ENCODE measurements at places on chromosomes 13 and 19.

GRCh38 chr13:47437406-47437805 lies 540.6 kb upstream of the HTR2A start:
- no peak for DNase-seq

DNA sequence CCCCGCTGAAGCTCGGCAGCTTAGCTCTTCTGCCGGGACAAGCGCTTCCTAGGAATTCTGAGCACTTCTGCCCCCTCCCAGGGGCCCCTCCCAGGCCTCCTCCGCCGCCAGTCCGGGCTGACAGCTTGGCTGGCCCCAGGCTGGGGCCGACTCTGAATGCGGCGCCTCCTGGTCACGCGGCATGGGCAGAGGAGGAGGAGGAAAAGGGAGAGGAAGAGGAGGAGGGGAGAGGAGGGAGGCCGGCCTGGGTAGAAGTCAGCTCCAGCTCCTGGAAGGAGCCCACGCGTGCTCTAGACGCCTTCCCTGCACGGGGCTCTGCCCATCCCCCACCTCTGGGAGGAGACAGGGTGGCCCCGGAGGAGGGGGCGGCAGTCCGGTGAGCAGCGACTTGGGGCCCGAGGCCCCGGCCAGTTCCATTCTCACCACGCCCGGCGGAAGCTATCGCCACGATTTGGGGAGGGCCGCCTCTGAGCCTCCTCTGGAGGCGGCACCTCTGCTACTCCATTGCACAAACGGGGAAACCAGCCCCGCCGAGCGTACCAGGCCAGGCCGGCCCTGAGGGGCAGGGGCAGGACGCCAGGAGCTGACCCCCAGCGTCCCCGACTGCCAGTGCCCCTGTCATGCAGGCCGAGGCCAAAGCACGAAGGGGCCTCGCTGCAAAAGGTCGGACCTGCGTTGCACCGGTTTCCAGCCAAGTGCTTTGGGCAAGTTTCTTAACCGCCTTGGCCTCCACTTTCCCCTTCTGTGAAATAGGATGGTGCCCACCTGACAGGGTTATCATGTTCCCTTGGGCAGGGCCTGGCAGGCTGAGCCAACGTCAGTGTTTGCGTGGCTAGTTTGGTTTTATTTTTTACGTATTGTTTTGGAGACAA lies 31.6 kb downstream of the CCNE1 start:
- no peak for DNase-seq

DNA sequence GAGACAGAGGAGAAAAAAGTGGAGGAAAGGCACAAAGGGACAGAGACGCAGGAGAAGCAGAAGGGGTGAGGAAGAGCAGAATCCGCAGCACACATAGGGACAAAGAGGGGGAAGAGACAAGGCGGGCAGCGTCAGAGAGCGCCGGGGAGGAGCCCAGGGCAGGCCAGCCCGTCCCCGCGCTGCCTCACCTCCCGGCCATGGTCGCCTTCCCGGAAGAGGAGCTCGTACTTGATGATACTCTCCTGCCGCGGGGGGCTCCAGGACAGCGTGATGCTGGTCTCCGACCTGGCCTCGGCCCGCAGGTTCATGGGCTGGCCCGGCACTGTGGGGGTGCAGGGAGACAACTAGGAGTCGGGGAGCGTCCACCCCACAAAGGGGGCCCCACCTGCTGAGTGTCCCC lies 100.6 kb downstream of the PTPRS start:
- DNase-seq = no peak

DNA sequence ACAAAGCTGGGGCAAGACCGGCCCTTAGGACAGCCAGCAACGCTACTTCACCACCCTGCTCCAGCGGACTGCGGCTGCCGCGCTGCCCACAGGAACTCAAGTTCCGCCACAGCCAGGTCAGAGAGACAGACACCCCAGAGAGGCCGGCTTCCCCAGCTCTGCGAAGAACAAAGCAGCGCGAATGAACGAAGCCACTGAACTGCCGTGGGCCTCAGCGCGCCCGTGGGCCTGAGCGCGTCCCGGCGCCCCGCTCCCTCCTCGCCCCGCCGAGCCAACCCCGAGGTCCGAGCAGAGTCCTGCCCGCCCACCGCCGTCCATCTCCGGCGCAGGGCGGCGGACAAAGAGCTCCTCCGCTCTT lies 158.4 kb downstream of the RNF17 start:
- DNase-seq = no peak

GRCh38 chr19:39514840-39515550 lies at the start of gene SELENOV:
TSS of gene SELENOV (plus strand) at chr19:39515139. CDS start at chr19:39515213, 74 bp downstream.
- DNase-seq = no peak

DNA sequence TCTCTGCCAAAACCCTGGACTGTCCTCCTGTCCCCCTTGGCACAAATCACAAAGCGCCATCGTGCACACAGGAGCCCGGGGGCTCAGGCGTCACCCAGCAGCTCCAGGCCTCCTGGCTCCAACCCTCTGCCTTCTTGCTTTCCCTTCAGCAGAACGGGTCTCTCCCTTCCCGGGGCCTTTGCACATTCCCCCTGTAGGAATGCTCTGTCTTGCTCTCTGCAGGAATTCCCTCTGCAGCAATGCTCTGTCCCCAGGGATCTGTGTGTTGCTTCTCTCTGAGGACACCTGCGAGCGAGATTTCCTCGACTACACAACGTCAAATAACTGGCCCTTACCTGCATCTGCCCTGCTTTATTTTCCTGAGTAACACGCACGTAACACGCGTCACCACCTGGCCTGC lies 13.3 kb upstream of the RASA3 start:
- no peak for DNase-seq

DNA sequence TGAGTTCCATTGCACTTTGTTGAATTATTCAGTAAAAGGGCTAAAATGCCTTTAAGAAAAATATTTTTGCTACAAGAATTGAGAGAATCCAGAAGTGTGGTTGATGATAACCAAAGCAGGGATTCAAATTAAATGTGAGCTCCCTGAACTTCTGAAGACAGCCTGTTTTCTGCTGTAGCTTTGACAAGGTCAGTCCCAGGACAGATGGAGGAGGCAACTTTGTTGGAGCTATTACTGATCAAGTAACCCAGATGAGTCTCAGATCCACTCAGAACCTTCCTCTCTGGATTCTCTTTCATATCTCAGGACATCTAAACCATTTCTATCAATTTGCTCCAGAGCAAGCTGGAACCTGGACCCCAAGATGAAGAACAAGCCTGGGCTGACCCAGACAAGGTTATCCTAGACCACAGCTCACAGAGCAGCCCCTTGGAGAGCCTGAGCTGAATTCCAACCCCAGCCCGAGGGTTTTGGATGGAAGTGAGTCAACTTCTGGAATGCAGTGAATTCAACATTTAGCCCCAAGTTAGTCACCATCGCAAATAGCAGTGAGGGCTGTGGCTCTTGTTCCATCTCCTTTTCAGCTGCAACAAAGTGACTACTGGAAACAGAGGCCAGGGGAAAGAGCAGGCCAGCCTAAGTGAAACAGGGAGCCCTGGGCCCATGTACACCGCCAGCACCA lies 137.8 kb upstream of the TSC22D1 start:
- DNase-seq = no peak

DNA sequence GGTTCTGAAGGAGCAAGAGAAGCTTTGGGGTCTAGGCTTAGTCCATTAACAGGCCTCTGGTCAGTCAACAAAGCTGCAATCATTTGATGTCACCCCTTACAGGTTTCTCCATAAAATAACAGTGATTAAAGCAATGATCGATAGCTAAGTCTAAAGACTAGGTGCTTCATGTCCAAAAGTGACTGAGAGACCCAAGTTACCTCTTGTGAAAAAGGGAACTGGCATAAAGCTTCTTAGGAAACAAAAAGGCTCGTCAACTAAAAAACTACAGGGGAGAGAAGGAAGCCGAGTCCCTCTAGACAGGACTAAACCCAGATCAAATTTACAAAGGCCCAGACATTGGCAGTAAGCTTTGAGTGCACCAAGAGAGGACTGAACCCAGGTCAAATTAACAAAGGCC lies 2.2 kb downstream of the DCUN1D2 start:
- no peak for DNase-seq

DNA sequence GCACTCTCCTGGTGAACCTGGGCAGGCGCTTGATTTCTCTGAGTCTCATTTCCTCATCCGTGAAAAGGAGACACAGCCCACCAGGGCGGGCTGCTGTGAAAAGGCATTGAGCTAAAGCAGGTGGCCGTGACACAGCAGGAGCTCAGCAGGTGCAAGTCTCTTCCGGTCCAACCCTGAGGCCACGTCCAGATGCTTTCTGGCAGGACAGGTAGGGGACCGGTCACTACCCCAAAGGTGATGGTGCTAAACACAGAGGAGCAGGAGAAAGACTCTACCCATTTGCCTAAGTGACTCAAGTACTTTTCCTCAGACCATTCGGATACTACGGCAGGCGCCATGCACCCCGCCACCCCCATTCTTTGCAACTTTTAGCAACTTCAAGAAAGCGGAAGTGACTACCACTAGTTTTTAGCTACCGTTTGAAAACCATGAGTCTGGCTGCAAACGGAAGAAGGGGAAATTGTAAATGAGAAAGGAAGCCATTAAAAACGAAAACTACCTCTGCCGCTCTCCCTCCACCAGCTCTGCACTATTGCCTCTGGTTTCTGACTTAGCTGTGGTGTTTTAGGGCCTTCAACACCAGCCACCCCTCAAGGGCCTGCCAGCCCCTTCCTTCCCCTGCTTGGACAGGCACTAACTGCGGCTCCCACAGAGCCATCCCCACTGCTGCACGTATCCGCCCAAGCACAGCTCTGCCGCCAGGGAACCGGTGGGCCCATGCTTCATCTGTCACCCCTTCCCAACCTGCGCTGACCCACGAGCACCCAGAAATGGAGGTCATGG lies 4.8 kb downstream of the PPP6R1 start:
- no peak for DNase-seq

- no peak for DNase-seq
Observed at GRCh38 chr13:23628250-23628649, 58.0 kb downstream of the TNFRSF19 start.

GRCh38 chr13:22665506-22665905 lies 515.3 kb upstream of the SGCG start:
- no peak for DNase-seq

- no peak for DNase-seq
Observed at GRCh38 chr13:68895696-68896095, 1211.9 kb upstream of the ATXN8OS start.

- DNase-seq = no peak
Observed at GRCh38 chr13:108996430-108996829, 367.0 kb downstream of the MYO16 start.

GRCh38 chr19:42596391-42597072 lies 1.8 kb upstream of the CEACAM8 start:
- DNase-seq = no peak

DNA sequence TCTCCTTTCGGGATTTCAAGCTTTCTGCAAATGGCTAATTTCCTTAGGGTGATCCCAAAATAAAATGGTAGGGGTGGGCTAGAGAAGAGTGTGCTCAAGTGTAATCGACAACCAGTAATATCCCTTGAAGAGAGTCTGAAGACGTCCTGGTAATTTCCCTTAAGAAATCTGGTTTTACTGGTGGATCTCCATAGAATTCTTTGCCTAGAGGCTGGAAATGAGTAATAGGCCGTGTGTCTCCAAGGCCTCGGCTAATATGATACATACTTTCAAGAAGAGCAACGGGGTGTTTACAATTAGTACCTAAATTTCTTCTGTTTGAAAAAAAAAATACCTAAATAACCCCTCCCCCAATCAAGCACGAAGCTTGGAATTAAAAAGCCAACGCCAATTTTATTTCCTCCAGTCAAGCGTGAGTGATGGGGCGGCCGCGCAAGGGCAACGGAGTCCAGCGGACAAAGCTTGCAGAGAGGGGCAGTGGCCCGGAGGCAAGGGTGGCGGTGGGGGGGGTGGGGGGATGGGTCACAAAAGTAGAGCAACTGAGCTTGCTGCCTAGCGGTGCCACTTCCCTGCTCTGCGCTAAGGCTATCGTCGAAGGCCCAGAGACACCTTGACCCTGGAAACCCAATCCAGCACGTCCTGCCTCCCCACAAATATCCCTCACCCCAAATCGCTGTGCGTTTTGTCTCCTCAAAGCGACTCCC lies 7.8 kb downstream of the SOX21 start:
- no peak for DNase-seq

GRCh38 chr19:2320049-2320448 lies 8.3 kb downstream of the LSM7 start:
- no peak for DNase-seq

- DNase-seq = no peak
Observed at GRCh38 chr19:13339869-13340268, 166.4 kb downstream of the CACNA1A start.

DNA sequence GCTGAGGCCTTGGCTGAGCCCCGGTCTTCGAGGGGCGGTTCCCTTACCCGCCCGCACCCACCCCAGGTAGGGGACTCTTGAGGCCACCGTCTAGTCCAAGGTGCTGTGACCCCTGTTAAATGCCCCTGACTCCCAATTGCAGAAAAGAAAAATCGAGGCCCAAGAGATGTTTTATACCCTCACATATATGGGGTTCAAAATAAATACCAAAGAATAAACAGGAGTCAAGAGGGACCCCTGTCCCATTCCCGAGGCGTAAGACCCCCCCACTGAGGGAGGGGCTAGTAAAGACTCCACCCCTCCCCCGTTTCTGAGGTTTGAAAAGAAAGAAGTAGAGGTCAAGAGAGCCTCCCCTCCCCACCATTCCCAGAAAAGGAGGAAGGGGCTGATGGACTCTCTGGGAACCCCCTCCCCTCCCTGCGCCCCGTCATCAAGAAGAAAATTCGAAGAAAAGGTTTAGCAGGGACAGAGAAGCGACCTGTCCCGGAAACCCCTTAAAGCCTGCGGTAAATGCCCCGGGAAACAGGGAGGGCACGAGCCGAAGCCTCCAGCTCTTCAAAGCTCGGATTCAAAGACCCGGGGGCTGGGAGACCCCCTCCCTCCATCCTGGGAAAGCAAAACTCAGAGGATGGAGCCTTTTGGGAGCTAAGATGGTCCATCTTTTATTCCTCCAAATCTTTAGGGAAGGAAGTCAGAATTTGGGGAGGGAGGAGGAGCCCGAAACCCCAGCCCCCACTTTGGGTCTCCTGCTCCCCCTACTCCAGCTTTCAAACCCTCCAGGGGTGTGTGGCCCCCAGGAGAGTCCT lies 755 bp upstream of the RAB3A start:
- no peak for DNase-seq

DNA sequence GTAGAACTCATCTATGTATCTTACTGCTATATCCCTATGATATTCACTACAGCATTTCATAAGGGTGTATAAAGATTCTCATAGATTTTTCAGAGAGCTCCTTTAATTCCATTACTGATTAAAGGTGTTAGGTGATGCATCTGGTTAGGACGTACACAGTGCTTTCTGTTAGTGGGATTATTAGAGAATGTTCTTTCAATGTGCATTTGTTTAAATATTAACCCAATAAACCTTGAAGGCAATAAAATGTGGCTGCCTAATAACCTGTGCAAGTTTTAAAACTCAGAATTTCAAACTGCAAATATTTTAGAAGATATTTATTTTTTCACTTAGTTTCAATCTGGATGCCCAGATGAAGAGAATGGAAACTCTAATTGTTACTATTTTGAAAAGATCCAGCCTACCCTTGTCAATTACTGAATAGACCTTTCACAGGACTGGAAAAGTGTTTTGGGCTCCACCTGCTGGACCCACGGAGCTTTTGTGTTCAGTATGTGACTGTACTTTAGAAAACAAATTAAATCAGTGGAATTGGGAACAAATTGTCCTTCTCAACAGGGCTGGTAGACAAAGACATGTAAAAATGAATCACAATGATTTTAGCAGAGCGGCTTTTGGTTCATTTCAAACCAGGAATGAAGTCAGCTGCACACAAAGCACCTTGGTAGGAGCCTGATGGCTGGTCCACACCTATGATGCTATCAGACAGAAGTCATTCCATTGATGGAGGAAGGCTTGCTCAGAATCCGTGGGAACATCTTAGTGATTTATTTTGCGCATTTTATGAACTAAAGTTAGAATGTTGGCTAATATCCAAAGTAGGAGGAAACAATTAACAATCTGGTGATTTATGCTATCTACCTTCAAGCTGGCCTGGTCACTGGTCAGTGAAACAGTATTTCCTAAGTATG lies 89.4 kb upstream of the RAP2A start:
- DNase-seq = peak; percentile 15

Measured in hypothalamus (tissue), 51 donors.